ENCODE measurements at places on chromosomes 4 and X. TPM values are rescaled to one million over a fixed set of nuclear protein-coding genes. Genes with fewer than 3 reads are reported as not detected.

The TCP11X1 gene
- not detected for total RNA-seq

The ARX gene
- not detected for total RNA-seq

- DNase-seq: no peak
Observed at GRCh38 chrX:136291824-136292223, 8.9 kb upstream of the ADGRG4 start.

DNA sequence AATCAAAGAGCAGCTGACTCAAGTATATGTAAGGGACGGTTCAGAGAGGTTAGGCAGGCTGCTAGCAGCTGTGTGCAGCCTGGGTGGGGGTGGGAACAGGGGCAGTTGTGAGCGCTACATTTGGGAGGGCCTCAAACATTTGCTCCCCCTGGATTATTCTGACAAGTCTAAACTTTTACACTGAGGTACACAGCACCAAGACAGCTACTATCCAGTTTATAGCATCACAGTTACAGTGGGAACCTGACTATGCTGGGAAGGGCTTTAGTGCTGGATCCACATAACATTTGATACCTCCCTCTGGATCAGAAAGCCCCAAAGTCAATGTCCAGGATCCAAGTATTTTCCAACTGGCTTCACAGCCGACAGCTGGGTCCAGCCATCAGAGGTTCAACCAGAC, 55.8 kb upstream of the GIMD1 start:
- no peak for DNase-seq

DNA sequence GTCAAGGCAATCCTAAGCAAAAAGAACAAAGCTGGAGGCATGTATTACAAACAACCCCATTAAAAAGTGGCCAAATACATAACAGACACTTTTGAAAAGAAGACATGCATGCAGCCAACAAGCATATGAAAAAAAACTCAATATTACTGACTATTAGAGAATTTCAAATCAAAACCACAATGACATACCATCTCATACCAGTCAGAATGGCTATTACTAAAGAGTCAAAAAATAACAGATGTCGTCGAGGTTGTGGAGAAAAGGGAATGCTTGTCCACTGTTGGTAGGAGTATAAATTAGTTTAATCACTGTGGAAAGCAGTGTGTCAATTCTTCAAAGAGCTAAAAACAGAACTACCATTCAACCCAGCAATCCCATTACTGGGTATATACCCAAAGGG, 604.6 kb upstream of the GRIA3 start:
- no peak for DNase-seq

DNA sequence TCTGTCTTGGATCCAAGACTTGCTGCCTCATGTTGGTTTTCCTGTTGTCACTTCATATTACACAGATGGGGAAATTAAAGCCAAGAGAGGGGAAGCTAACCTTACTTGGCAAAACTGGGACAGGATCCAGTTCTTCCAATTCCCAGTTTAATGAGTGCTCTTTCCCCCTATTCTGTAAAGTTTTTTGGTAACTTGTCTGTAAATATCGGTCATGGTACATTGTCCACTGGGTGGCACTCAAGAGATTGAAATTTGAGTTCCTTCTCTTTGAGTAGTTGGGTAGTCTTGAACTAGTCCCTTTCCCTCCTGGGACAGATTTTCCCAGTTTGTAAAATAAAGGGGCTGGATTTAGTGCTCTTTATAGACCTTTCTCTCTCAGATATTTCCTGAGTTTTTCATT, 12.4 kb upstream of the EOLA2 start:
- peak; percentile 19 for DNase-seq

GRCh38 chr4:173211838-173212237, 43.2 kb downstream of the GALNT7 start:
- DNase-seq: no peak

The FAM47E gene
- total RNA-seq: not detected

- no peak for DNase-seq
Observed at GRCh38 chr4:89820010-89820409, 17.0 kb downstream of the SNCA start.

The SPOCK3 gene
- total RNA-seq: not detected

The ATP2B3 gene
- total RNA-seq: not detected
